ENCODE measurements at places on chromosomes 5 and 9.

DNA sequence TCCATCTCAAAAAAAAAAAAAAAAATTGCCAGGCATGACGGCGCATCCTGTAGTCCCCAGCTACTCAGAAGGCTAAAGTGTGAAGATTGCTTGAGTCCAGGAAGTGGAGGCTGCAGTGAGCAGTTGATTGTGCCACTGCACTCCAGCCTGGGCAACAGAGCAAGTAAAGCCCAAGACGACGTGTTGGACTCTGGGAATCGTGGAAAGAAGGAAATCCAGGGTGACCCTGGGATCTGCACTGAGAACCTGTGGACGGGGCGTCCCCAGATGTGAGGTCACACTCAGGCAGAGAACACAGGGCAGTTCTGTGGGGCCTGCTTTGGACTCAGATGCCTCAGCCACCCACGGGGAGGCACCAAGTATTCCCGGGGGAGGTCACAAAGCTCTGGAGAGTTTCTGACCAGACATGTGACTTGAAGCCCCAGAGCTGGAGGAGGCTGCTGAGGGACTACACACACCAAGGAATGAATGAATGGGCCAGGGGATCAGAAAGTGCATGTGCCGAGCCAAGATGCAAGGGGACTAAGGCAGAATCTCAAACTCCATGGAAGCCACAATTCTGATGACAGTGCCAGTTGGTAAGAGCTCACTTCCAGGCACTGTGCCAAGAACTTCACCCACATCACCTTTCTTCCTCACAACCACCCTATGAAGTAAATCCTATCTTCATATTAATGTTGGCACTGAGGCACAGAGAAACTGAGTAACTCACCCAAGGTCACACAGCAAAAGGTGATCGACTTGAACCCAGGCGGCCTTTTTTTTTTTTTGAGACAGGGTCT, 12.9 kb downstream of the DYNC2I2 start:
- no peak for DNase-seq

DNA sequence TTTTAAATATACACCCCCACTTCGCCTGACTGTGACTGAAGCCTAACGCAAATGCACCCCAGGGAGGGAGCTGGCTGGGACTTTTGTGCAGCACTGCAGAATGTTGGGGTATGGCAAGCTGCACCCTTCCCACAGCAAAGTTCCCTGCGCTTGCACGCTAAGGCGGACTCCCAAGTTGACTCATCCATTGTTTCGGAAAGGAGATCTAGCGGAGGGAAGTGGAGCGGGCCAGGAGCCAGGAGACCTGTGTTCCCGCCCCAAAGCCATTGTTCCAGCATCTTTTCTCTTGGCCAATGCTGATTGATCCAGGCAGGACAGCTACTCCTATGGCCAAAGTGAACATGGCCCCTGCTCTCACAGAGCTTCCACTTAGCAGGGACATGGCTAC, 202.9 kb downstream of the AOPEP start:
- no peak for DNase-seq

GRCh38 chr5:110070836-110071235, 381.1 kb downstream of the MAN2A1 start:
- DNase-seq: no peak

DNA sequence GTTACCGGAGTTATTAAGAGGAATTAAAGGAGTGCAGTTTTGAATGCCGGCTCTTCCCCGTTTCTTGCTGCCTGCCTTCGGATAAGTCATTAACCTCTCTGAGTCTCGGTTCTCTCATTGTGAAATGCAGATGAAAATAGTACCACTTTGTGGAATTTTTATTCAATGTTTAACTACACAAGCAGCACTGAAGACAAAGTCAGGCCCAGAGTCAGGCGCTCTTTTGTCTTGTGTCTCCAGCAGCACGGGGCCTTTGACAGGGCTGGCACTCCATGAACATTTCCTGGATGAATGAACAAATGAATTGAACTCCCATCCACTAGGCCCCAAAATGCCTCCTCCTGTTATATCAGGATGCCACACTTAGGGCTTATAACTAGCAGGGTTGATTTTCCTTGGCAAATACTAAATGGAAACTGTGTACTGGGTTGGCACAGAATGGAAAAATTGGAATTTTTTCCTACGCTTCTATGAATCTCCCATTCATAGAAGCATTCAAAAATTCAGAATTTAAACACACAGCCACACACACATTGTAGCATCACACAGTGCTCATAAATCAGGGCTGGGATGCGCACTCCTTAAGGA, 332.8 kb downstream of the MLLT3 start:
- no peak for DNase-seq

- no peak for DNase-seq
Measured at GRCh38 chr5:178766936-178767912, 36.8 kb upstream of the ZNF354A start.

DNA sequence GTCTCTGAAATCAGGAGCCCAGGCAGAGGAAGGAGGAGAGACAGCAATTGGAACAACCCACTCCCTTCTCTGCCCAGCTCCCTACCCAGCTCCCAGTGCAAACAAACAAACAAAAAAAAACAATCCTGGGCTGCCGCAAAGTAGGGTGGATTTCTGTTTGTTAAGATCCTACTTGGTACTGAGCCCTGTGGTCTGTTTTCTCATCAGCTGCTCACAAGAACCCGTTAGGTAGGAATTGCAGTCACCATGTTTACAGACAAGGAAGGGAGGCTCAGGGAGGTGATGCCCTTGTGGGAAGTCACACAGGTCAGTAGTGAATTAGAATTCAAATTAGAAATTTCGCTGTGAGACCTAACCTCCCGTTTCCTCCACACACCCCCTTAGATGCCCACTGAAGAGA, 128.8 kb upstream of the RAD23B start:
- DNase-seq: no peak

DNA sequence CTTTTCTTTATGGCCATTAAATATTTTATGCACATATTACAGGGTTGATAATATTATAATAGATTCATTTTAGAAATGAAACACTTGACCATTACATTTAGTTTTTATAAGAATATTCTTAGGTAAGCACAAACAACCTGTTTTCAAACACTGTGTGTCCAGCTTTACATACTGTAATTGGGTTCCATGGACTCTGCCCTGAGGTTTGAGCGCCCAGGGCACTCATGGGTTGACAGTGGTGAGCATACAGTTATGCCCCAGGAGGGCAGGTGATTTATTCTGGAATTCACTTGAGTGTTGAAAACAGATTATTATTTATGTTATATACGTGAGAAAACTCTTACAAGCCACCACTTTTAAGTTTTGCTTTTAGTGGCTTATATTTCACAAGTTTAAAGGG, 33.7 kb downstream of the TRIO start:
- DNase-seq: no peak

GRCh38 chr9:71210326-71210725, 88.9 kb upstream of the TRPM3 start:
- no peak for DNase-seq

- no peak for DNase-seq
Measured at GRCh38 chr9:127644146-127644827, 32.2 kb downstream of the STXBP1 start.

DNA sequence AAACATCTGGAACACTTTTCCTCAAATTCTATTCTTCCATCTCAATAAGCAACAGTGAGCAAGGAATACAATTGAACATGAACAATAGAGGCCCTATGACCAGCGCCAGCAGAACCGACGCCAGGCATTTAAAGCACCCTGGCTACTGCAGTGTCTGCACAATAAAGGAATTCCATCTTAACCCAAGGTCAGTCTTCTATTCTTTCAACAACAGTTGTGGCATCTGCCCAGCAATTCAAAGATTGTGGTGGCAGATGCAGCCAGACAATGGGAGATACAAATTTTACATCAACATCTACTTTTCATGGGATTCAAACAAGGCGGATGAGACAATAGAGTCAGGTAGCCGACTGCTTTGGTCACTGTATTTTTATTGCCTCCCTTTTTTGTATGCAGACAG, 65.9 kb downstream of the ELL2 start:
- no peak for DNase-seq

GRCh38 chr5:60836131-60836530, 7.9 kb downstream of the ELOVL7 start:
- no peak for DNase-seq

- peak; percentile 39 for DNase-seq
Measured at GRCh38 chr5:159409801-159410200, 79.5 kb upstream of the IL12B start.

DNA sequence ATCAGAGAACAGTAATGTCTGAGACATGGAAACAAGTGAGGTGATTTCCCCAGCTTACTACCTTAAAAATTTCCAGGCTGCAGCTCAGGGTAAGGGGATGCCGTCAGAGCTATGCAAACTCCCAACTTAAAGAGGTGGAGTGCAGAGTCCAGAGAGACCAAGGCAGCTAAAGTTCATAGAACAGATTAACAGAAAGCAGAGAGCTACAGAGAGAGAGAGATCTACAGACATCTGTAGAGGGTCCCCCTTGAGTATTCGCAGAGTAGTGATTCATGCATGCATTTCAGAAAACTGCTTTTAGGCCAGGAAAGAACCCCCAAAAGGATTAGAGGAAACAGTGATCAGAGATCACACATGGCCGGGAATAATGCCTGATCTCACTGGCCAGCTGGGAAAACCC, 306.2 kb upstream of the PUM3 start:
- DNase-seq: no peak
